Right atrium auricular region (tissue), 2 donors: ENCODE measurements at places on chromosomes 12 and 14. TPM values are rescaled to one million over a fixed set of nuclear protein-coding genes. Genes with fewer than 3 reads are reported as not detected.

DNA sequence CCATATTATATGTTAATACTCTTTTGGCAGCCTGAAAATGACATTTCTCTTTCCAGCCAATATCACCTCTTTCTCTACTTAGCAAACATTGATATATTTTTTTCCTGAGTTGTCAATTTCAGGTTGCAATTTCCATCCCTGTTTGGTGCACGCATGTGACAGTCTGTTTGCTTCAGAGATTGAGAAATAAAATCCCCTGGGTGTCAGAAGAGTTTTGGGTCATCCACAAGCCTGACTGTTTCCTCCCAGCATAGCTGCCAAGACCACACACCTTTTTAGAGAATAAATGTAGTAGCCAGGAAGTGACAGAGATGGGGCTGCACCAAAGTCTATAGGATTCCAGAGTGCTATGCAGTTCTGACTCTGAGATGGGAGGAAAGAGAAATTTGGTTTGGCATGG is 144.9 kb upstream of the NOS1 start:
- no peak for DNase-seq

GRCh38 chr12:104083769-104084475 is 19.6 kb downstream of the HCFC2 start:
- no peak for DNase-seq

DNA sequence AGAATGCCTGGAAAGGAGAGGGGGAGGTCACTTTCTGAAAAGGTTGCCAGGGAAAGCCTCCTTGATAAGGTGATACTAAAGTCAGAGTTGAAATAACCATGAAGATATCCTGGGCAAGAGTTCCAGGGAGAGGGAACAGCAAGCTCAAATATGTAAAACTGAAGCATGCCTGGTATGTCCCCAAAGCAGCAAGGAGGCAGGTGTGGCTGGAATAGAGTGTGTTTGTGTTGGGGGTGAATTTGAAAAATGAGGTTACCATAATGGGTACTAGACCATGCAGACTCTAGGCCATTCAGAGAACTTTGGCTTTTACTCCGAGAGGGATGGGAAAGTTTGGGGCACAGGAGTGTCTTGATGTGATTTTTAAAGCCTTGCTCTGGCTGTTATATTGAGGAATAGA is 66.7 kb upstream of the PTCSC3 start:
- DNase-seq, result no peak

DNA sequence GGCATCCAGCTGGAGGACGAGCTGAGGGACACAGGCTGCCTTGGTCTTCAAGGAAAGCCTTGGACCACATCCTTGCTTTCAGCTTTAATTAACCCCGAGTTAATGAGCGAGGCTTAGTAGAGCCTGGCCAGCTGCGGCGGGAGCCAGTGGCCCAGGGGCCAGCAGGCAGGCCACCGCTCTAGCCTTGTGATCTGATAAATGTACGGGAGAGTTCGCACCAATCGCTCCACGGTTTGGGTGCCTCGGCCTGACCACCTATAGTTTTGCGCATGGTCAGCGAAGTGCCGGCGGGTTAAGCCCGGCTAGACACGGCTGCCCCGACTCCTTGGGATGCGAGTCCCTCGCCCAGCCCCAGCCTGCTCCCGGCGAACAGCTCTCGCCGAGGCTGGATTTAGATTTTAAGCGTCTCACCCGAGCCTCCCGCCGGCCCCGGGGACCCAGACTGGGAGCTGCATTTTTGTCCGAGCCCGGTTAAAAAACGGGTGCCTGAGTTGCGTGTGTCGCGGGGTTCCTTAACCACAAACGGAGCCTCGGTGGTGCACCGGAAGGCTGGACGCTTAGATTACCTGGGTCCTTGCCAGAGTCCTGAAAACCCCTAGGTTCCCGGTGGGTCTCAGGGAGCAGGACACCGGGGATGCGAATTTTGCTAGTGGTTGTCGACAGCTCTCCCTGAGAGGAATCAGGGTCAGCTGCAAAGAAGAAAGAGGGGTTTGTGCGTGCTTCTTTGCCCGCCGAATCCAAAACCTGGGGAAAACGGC is 2.9 kb upstream of the HOXC12 start:
- no peak for DNase-seq

GRCh38 chr12:66352197-66352596 is 49.9 kb downstream of the HELB start:
- no peak for DNase-seq

- DNase-seq, result no peak
Measured at GRCh38 chr14:64659366-64659765, 44.9 kb upstream of the PLEKHG3 start.

- no peak for DNase-seq
Measured at GRCh38 chr14:98858158-98858557, 413.8 kb downstream of the BCL11B start.

The BEST3 gene
- total RNA-seq, result not detected

The TPH2 gene
- not detected for total RNA-seq

GRCh38 chr12:107992870-107993451 is 136.1 kb upstream of the WSCD2 start:
- no peak for DNase-seq

The PTMS gene
- total RNA-seq, result 119 TPM

GRCh38 chr12:132489078-132489601 is 811 bp upstream of the FBRSL1 start:
- DNase-seq, result no peak

- DNase-seq, result no peak
Measured at GRCh38 chr12:127822809-127823411, 444.1 kb upstream of the TMEM132C start.

GRCh38 chr12:63420206-63420644 is 248.1 kb downstream of the DPY19L2 start:
- no peak for DNase-seq

DNA sequence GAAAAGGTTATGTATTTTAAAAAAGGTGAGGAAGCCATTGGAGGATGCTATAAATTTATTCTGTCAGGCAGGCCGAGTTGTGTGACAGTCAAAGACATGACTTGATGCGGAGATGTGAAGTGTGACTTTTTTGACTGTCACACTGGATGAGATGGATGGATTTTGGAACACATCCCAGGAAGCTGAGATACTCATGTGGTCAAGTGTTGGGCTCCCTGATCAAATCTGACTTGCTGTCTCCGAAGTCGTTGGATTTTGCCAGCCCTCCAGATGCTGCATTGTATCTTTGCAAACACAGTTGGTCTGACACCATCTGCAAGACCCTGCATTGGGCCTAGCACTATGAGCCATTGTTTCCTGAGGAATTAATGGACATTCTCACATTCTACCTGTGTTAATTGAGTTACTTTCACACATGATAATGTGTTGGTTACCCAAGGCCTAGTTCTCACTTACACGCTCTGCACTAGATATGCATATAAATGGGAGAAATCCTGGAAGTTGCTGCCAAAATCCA is 204.0 kb upstream of the PRKD1 start:
- no peak for DNase-seq

The WSCD2 gene
- not detected for total RNA-seq

GRCh38 chr12:126147321-126147720 is 1082.1 kb downstream of the AACS start:
- DNase-seq, result no peak

DNA sequence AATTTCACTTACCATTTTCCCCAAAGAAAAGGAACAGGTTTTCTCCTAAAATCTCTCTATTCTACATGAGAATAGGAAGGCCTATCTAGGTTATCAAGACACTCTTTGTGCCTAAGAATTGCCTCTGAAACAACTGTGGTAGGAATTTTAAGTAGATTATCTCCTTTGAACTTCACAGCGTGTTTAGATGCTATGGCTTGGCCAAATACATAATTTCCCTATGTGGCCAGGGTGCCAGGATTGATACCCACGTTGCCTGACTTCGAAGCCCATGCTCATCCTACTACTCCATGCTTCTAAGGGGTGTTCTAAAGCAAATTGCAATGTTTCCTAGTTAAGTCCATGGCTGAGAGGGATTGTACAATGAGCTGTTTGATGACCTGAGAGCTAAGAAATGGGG is 241.5 kb upstream of the FBXO33 start:
- DNase-seq, result no peak

- no peak for DNase-seq
Measured at GRCh38 chr14:86989285-86989684, 1003.7 kb downstream of the GALC start.

DNA sequence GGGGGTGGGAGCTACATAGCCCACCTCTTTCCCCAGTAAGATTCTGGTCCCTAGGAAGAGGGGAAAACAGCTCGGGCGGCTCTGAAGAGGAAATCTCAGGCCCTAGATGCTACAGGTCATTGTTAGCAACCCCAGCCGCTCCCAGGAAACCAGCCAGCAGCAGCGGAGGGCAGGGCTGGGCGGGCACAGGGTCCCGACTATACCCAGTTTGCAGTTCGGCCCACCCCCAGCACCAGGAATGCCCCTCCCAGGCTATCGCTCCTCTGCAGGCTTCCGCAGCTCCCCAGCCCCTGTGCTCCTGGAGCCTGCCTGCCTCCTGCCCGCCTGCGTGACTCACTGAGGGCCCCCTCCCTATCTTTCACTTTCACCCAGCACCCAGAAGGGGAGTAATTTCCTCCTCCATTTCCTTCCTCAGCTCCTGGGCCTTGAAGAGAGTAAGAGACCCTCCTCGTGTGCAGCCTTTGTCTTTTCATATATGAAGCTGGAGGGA is 27.2 kb upstream of the PNMA1 start:
- DNase-seq, result peak; percentile 82

- DNase-seq, result no peak
Measured at GRCh38 chr12:44574586-44574985, 301.5 kb downstream of the NELL2 start.

- no peak for DNase-seq
Measured at GRCh38 chr12:131965073-131965472, 15.3 kb downstream of the EP400 start.

The GALNT9 gene
- total RNA-seq, result 4.0 TPM

DNA sequence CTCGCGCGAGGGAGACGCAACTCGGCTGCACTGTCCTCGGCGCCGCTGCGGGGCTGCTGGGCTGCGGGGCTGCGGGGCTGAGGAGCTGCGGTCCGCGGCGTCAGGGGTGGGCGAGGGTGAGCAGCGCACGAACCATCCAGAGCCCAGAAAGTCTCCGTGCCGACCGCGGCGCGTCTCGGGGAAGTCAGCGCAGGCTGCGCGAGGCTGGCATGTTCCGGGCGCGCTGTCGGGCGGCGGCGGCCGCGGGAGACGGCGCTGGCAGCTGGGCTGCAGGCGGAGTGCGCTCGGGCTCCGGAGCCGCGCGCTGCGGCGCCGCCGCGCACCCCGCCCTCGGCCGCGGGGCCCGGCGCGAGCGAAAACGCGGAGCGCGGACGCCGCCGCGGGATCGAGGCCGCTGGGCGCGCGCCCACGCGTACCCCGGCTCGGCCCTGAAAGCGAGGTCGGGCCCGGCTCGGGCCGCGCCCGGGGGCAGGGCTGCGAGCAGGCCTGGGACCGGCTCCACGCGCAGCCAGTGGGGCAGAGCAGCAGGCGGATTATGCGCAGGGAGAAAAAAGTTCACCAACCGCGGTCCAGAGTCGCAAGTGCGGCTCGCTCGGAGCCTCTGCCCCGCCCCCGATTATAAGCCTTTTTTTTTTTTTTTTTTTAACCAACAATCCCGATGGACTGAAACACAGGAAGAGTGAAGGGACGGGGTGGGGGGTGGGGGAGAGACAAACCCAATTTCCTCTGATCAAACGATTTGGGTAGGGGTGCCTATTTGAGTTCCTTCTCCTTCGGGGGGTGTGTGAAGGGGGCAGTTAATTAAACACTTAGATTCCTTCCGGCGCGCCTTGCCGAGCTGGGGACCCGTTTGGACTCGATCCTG is at the start of gene PRICKLE1:
Gene PRICKLE1 (minus strand): TSS at position 282 of the 865 bp plus-strand sequence. CDS start 117,230 bp downstream, outside the sequence.
- DNase-seq, result no peak

DNA sequence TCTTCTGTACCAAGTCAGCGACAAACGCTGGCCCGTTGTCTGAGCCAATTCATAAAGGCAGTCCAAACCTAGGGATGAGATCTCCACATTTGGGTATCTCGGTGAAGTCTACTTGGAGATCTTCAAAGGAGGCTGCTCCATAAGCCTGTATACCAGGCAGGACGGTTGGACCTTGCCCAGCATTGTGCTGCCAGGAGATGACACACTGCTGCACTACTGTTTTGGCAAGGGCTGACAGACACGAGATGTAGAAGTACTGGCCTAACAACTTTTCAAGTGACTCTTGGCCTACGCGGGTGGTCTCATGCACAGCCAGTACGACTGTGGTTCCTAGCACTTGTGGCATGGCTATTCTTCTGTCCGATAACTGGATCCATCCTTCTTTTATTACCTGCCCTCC is 135.3 kb downstream of the SLC38A6 start:
- DNase-seq, result no peak

The CBX5 gene
- total RNA-seq, result 33.0 TPM

GRCh38 chr12:104702565-104703139 is 245.9 kb downstream of the CHST11 start:
- DNase-seq, result peak; percentile 70

DNA sequence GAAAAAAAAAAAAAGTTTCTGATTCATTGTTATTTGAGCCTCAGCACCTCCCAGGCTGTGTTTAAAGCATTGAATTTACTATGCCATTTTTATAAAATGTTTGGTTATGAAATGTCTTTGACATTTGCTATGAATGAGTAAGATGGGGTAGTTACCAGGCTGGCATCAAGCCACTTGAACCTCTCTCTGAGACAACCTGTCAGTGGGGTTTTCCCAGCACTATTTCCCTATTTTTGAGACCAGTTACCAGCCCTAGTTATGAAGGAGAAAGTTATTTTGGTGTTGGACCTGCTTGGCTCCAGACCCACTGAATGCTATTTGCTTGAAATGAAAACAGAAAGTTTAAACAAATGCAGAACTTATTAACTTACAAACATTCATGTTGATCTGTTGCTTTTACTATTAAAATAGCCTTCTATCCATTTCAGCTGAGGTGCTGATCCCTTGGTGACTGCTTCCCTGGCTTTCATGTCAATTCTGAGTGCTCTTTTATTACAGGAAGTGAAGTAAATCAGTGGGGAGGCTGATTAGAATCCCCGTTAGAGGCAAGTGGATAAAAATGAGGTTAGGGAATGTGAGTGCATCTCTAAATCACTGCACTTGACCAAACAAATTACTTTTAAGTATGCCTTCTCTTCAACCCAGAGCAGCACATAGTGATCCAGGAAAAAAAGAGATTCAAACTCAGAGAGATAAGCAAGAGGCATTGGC is 37.8 kb downstream of the LLPH start:
- no peak for DNase-seq

The KCNH3 gene
- 1.0 TPM for total RNA-seq

The CARMIL3 gene
- not detected for total RNA-seq

- no peak for DNase-seq
Measured at GRCh38 chr12:107032266-107032665, 45.3 kb upstream of the MTERF2 start.

The SOX5 gene
- 5.6 TPM for total RNA-seq

The MYF5 gene
- total RNA-seq, result not detected

- DNase-seq, result no peak
Measured at GRCh38 chr12:99020871-99021270, 375.8 kb downstream of the APAF1 start.
